ENCODE measurements at places on chromosomes 5 and 9.

GRCh38 chr5:96903300-96903699 is 27.0 kb downstream of the ERAP2 start:
- DNase-seq = no peak

DNA sequence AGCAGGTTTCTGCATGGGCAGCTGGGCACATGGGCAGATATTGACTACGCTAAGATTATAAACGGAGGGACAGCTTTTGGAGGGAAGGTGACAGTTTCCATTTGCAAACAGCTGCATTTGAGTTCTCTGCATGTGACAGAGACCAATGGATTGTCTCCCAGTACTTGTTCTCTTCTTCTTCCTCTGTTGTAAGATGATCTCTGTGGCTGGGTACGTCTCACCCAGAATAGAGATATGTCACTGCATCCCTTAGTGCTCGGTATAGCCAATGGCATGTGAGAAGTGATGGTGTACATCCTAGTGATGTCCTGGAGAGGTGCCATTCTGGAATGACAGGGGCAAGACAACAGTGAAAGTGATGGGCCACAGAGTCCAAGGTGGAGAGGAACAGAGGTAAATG is 171.3 kb downstream of the CFAP90 start:
- no peak for DNase-seq

GRCh38 chr5:372996-373709 is 51.6 kb downstream of the AHRR start:
- no peak for DNase-seq

- DNase-seq = no peak
Measured at GRCh38 chr9:133914442-133915342, 77.4 kb downstream of the VAV2 start.

DNA sequence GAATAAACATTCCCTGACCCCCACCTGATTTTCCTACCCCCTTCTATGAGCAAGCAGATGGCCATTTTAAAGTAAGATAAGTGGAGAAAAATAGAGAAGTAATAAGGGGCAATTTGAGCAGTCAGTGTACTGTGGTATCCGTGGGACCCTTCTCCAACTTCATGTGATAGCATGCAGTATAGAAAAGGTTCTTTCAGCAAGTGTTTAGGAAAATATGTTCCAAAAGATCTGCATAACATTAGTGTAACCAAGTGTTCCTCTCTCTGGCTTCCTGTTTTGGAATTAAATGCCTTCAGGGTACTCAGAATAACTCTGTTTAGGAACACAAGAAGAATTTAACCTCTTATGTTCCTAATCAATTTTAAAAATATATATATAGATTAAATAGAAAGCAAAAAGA is 134.9 kb downstream of the ATG10 start:
- no peak for DNase-seq

- no peak for DNase-seq
Measured at GRCh38 chr5:167576126-167576525, 715.3 kb upstream of the WWC1 start.

DNA sequence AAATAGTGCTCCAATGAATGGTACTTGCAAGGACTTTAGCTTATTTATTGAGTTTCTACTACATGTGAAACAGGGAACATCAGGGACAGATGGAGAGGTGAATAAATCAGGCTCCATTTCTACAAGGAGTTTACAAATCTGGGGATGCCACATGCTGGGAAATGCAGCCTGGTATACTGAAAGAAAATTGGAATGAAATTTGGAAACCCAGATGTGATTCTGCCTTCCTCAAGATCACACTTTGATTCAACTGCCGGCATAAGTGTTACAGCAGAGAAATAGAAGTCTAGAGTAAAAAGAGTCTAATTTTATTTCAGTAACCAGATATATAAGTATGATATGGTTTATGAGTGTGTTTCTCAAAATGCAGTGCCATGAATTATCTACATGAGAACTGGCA is 1408.4 kb upstream of the C9orf72 start:
- no peak for DNase-seq

DNA sequence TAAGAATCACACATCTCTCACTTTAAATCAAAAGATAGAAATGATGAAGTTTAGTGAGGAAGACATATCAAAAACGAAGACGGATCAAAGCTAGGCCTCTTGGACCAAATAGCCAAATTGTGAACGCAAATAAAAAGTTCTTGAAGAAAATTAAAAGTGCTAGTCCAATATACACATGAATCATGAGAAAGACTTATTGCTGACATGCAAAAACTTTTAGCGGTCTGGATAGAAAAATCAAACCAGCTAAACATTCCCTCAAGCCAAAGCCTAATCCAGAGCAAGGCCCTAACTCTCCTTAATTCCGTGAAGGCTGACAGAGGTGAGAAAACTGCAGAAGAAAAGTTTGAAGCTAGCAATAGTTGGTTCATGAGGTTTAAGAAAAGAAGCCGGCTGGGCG is 164.4 kb upstream of the PANK3 start:
- DNase-seq = no peak

GRCh38 chr9:16925426-16925825 is 55.0 kb upstream of the BNC2 start:
- DNase-seq = no peak

DNA sequence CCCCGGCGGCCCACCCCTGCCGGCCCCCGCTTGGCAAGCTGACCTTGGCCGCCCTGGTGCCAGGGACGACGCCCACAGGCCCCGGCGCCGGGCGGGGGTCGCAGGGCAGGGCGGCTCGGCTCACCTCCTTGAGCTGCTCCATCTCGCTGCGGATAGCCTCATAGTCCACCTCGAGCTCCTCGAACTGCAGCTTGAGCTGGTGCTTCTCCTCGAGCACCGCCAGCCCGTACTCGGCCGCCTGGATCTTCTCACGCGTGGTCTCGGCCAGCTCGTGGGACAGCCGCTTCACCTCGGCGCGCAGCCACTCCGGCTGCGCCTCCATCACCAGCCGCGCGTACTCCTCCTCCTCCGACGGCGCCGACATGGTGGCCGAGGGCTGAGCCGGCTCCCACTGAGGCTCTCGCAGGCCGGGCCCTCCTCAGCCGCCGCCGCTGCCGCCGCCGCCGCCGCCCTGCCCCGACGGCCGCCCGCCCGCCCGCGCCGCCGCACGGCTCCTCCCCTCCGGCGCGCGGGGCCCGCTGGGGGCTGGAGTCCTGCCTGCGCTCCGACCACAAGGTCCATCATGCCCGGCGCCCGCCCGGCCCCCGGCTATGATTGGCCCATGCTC is at the start of gene BICD2:
TSS of gene BICD2 (minus strand) at position 453 of the 607 bp plus-strand sequence. CDS start at position 364, 89 bp downstream.
- DNase-seq = no peak

DNA sequence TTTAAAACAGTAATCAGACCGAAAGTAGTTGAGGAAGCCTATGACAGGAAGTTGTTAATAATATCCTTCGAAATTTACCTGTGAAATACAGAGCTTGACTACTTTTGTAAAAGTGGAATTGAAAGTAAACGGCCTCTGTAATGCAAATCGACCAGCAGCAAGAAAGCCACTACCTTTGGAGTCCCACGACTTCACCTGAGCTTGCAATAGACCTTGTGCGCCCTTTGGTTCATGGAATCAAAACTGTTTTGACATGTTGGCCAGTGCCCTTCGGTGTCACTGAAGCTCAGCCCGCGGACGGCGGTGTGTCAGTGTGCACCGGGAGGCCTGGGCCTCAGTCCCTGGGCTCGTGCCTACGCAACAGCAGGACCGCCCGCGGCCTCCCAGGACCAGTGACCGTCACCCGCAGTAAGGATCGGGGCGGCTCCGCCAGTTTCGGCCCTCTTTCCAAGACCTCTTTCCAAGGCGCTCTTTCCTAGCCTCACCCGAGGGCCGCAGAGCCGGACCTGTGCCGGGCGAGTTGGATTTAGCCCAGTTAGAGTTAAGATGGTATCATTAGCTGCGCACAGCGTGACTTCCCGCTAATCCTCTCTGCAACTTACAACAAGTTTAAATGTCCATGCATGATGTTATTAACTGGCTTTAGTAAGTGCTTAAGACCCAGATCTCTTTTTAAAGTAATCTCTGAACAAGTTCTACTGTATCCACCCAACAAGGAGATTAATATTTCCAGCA is 223.3 kb downstream of the MEF2C start:
- no peak for DNase-seq

DNA sequence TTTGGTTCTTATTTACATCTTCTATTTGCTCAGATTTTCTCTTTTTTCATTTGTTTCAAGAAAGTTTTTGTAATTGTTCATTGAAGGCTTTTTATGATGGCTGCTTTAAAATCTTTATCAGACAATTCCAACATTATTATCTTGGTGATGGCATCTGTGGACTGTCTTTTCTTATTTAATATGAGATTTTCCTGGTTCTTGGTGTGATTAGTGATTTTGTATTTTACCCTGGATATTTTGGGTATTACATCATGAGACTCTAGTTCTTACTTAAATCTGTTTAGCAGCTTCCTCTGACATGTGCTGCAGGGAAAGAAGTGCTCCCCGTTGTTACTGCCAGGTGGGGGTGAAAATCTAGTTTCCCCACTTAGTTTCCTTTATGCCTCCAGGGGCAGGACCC is 94.2 kb upstream of the ANKH start:
- no peak for DNase-seq

- no peak for DNase-seq
Measured at GRCh38 chr9:98983295-98984268, 39.9 kb downstream of the COL15A1 start.

- no peak for DNase-seq
Measured at GRCh38 chr5:67537439-67538148, 341.0 kb upstream of the CD180 start.

DNA sequence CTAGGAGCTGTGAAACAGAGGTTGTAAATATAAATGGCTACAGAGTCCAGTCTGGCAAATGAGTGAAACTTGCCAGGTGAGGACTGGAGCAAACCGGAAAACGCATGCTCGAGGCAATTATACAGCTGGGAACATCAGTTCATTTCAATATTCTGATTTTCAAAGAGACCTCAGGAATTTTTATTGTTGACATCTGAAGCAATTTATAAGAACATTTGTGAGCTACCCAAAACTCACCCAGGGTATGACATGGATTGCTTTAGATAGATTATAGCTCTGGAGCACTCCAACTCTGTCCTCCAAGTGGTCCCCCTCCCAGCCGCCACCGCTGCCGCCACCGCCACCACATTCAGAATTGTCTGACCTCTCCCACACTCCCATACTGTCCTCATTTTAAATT is 84.6 kb upstream of the GRAMD2B start:
- no peak for DNase-seq

- no peak for DNase-seq
Measured at GRCh38 chr9:122389799-122390481, 19.1 kb downstream of the PTGS1 start.

- no peak for DNase-seq
Measured at GRCh38 chr5:110752953-110753352, 14.1 kb downstream of the SLC25A46 start.

- DNase-seq = no peak
Measured at GRCh38 chr5:14640765-14641164, 23.8 kb upstream of the OTULIN start.

GRCh38 chr9:92527832-92528521 is 7.8 kb downstream of the ECM2 start:
- DNase-seq = no peak

DNA sequence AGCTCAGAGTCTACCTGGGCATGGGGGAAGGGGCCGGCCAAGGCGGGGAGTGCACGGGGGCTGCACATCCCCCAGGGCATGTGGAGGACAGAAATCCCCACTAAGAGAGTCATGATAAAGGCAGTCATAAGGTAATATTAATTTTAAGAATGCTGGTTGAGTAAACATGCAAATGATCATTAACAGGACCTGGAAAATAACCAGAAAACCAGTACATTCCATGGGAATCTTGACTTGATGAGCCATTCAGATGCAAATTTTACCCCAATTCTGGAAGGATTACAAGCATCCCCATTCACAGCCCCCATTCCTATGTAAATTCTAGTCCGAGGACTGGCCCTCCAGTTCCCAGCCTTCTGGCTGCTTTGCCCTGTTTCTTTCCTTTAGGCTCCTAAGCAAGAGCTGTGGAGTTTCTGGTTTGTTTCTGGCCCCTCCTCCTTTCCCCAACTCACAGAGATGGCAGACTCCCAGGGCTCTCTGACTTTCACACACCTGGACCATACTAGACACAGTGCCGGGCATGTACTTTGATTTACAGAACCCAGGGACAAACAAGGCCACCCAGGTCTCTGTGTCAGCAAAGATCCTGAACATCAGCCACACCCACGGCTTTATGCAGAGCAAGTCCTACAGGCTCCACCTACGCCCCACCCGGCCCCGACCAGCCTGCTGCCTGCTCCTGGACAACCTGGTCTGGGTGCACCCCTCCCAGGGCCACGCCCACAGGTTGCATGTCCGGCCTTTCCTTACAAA is 62.7 kb downstream of the SEMA4D start:
- DNase-seq = no peak

GRCh38 chr5:100856462-100856861 is 46.6 kb downstream of the ST8SIA4 start:
- no peak for DNase-seq

DNA sequence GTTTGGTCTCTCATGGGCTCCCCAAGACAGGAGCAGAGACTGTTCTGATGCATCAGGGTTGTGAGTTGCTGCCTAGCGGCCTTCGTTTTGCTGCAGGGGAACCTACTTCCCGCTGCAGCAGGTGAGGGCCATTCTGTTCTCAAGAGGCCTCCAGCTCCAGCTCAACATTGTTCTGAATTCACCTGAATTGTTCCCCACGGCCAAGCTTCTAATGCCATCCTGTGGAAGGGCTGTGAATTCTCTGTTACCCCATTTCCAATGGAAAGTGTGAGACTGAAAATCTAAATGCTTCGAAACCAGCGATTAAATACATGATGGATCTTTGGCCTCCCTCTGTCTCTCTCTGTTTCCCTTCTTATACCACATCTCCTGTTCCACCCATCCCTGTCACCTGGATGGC is 349.1 kb upstream of the DAP start:
- no peak for DNase-seq

DNA sequence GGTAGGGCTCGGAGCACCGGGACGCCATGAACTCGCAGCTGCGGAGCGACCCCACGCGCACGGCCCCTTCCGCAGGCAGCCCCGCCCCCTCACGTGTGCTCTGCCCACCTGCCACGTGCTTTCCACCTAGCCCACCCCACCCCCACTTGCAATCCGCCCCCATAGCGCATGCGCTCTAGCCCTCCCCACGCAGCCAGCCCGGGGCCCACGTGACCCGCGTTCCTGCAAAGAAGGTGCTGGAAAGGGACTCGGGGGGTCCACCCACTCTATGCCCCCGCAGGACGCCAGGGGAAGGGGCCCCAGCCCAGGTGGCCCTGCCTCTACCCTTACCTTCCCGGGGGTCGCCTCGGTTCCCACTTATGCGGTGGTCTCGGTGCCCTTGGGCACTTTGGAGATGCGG is at the start of gene SOHLH1:
TSS of gene SOHLH1 (minus strand) at position 42 of the 400 bp plus-strand sequence. CDS start at position 28, 14 bp downstream.
- DNase-seq = no peak

- peak; percentile 49 for DNase-seq
Measured at GRCh38 chr9:20622330-20623020, at the start of gene MLLT3. TSS of gene MLLT3 (minus strand) at chr9:20622499.
